ENCODE measurements at places on chromosomes 2 and 18. TPM values are rescaled to one million over a fixed set of nuclear protein-coding genes. Genes with fewer than 3 reads are reported as not detected.

DNA sequence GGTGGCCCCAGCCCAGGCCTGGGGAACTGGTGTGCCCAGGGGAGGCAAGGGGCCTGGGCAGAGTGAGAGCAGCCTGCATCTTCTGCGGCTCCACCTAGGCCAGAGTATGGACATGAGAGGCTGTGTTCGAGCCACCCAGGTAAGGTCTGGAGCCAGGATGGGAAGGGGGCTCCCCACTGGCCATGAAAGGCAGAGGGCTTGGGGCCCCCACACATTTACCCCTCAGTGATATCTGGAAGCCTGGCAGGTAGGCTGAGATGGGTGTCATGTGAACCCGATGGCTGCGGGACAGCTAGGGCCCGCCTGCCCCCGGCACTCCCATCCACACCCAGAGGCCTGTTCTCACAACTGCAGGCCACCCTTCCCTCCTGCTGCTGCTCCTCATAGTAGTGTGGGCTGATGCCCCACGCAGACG, 13.2 kb downstream of the ADRA2B start:
- no peaks in the 10 kb centered on the region for H3K27me3 ChIP-seq
- H3K4me3 ChIP-seq, result no peak overlapping the region
- peak; percentile 28 for DNase-seq
- H3K36me3 ChIP-seq, result no peaks in the 10 kb centered on the region

- H3K4me1 ChIP-seq, result peaks cover 32% of the 10 kb centered on the region
- no peaks in the 10 kb centered on the region for H3K27me3 ChIP-seq
- no peak overlapping the region for H3K27ac ChIP-seq
- no peak for DNase-seq
- H3K36me3 ChIP-seq, result peaks cover 2% of the 10 kb centered on the region
Measured at GRCh38 chr18:50724751-50725151, 95.1 kb downstream of the MRO start.

- no peak overlapping the region for H3K27ac ChIP-seq
- H3K4me1 ChIP-seq, result no peaks in the 10 kb centered on the region
- no peak overlapping the region for H3K4me3 ChIP-seq
- DNase-seq, result no peak
Measured at GRCh38 chr18:926946-927345, 22.3 kb downstream of the ADCYAP1 start.

DNA sequence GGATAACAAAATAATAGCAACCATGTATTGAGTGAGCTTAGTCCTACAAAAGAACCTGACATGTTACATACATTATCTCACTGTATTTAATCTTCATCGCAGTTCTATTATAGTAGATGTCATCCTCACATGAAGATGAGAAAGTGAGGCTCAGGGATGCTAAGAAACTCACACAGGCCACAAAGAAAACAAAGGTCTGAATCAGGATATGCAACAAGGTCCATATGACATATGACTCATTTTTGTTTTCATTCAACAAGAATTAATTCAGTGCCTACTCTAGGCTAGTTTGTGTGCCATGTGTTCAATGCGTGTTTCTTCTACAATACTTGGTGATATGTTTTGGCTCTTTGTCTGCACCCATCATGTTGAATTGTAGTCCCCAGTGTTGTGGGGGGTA, 219.7 kb upstream of the EPHA4 start:
- H3K27ac ChIP-seq, result no peak overlapping the region
- H3K4me1 ChIP-seq, result peaks cover 31% of the 10 kb centered on the region
- no peak for DNase-seq
- no peaks in the 10 kb centered on the region for H3K27me3 ChIP-seq
- H3K4me3 ChIP-seq, result no peak overlapping the region
- H3K36me3 ChIP-seq, result no peaks in the 10 kb centered on the region

DNA sequence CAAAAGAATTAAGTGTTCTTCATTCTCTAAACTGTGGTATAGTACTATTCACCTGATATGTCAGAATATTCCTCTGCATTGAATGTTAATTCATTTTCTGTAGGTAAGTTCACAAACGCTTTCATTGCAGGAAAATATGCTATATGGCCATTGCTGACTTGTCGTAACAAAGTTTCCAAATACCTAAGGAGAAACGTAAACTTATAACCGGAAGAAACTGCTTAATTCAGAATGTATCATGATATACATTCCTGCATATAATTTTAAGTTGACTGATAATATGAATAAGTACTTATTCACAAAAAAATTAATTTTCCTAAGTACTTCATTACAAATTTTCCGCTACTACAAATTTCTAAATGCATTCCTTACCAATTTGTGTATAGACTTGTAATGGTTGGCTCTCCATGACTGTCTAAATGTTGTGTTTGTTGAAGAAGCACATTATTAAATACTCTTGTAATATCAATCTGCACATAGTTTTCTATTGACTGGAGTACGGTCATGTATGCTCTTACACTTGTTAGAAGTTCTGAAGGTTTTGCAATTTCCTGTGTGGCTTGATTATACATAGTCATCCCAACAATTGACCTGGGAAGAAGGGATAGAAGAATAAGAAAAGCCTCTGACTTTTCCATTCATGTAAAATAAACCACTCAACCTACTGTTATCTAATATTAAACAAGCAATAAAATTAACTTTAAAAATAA, 85.4 kb downstream of the NCKAP1 start:
- DNase-seq, result no peak
- H3K27me3 ChIP-seq, result no peaks in the 10 kb centered on the region
- H3K36me3 ChIP-seq, result peaks cover 40% of the 10 kb centered on the region
- H3K27ac ChIP-seq, result no peak overlapping the region

- no peaks in the 10 kb centered on the region for H3K36me3 ChIP-seq
- H3K4me3 ChIP-seq, result no peak overlapping the region
- peaks cover 13% of the 10 kb centered on the region for H3K4me1 ChIP-seq
Measured at GRCh38 chr2:104321116-104321795, 532.7 kb upstream of the POU3F3 start.

DNA sequence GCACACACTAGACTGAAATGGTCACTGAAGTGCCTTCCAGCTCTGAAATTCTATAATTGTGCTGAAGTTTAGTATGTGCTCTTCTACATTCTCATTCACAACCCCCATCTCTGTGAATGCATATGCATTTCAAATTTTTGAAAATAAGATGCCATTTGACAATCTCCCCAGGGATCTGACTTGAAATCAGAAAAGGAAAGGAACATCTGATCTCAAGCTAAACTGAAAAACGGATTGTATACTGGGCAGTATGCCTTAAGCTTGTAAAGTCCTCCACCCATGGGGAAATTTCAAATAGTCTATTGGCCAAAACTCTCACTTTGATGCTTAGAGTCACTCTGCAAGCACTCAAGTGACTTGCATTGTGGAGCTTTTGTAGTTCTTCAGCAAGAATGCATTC, 22.9 kb downstream of the FAP start:
- no peaks in the 10 kb centered on the region for H3K27me3 ChIP-seq
- H3K27ac ChIP-seq, result no peak overlapping the region
- no peak overlapping the region for H3K4me3 ChIP-seq
- no peak for DNase-seq

DNA sequence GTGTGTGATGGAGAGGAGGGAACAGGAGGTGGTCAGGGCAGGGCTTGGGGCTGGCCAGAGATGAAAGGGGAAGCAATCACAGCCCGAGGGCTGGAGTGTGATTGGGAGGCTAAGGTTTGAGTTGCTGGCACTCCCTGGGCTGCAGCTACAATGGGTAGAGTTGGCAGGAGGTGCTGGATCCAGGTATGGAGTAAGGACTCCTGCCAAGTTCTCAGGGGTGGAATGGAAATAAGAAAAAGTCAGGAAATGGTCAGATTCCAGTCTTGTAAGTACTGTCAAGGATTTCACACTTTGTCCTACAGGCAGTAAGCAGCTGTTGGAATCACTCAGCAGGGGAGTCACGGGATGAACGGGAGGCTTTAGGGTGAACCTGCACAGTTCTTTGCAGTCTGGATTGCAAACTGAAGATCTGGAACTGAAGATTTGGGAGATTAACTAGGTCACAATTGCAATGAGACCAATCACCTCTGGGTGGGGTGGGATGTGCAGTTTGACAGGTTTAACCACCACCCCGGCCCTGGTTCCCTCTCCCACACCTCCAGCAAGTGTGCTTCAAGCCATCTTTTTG, 10.9 kb upstream of the INPP5D start:
- no peaks in the 10 kb centered on the region for H3K36me3 ChIP-seq
- peaks cover 11% of the 10 kb centered on the region for H3K4me1 ChIP-seq

- no peak overlapping the region for H3K27ac ChIP-seq
- H3K4me3 ChIP-seq, result no peak overlapping the region
- peaks cover 21% of the 10 kb centered on the region for H3K27me3 ChIP-seq
- no peaks in the 10 kb centered on the region for H3K36me3 ChIP-seq
- H3K4me1 ChIP-seq, result peaks cover 11% of the 10 kb centered on the region
- peak; percentile 32 for DNase-seq
Measured at GRCh38 chr2:240327566-240327965, 107.9 kb upstream of the GPC1 start.

DNA sequence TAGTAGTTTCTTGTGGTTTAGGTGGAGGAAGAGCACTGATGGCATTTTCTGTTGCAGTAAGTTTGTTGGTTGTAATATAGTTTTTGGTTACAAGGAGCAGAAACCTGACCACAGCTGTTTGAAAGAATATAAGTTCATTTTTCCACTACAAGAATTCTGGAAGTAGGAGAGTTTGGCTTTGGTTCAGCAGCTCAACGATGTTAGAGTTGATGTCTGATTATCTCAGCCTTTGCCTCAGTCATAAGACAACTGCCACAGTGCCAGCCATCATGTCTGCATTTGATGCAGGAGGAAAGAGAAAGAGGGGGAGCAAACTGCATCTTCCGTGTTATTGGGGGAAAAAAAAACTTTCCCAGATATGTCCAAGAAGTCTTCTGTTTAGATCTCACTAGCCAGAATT, 119.1 kb downstream of the LYPD1 start:
- no peak for DNase-seq
- no peak overlapping the region for H3K27ac ChIP-seq
- H3K27me3 ChIP-seq, result peaks cover 15% of the 10 kb centered on the region
- no peaks in the 10 kb centered on the region for H3K36me3 ChIP-seq
- no peak overlapping the region for H3K4me3 ChIP-seq

DNA sequence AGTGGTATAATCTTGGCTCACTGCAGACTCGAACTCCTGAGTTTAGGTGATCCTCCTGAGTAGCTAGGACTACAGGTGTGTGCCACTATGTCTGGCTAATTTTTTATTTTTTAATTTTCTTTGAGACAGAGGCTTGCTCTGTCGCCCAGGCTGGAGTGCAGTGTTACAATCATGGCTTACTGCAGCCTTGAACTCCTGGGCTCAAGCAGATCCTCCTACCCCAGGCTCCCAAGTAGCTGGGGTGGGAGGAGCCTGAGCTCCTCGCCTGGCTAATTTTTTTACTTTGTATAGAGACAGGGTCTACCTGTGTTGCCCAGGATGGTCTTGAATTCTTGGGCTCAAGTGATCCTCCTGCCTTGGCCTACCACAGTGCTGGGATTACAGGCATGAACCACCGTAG, 62.5 kb downstream of the BABAM2 start:
- H3K4me3 ChIP-seq, result no peak overlapping the region
- peaks cover 17% of the 10 kb centered on the region for H3K36me3 ChIP-seq
- H3K27ac ChIP-seq, result no peak overlapping the region
- no peak for DNase-seq
- peaks cover 14% of the 10 kb centered on the region for H3K4me1 ChIP-seq

- H3K27ac ChIP-seq, result no peak overlapping the region
- H3K36me3 ChIP-seq, result no peaks in the 10 kb centered on the region
Measured at GRCh38 chr2:191145769-191146471, 4.9 kb downstream of the STAT4 start.

DNA sequence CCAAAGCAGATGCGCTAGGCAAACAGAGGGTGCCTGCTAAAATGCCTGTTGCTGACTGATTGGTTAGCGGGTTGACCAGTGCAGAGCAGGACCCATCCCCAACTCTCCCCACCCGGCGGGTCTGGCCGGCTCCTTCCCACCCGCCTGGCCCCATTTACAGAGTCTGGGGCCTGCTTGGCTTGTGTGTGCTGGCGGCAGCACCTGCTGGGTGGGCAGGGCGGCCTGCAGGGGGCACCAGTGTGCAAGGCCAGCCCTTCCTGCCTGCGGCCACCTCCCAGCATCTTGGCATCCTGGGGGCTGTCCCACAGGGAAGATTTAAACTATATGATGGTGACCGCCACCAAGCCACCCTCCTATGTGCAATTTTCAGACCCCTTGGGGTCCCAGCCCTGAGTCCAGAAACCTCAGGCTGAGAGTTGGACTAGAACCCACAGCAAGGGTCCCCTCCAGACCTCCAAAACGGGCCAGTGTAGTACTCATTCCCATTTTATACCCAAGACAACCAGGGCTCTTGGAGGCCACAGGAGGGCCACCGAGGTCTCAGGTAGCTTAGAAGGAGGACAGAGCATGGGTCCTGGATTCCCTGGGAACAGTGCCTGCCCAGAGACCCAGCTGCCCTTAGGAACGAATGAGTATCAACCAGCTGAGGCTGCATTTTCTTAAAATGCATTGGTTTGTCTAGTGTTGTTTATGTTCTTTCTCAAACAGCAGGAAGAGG, 173.6 kb downstream of the SMAD7 start:
- H3K27ac ChIP-seq, result peak overlapping the region; percentile 85
- no peak overlapping the region for H3K4me3 ChIP-seq
- no peaks in the 10 kb centered on the region for H3K27me3 ChIP-seq
- H3K36me3 ChIP-seq, result peaks cover 8% of the 10 kb centered on the region

DNA sequence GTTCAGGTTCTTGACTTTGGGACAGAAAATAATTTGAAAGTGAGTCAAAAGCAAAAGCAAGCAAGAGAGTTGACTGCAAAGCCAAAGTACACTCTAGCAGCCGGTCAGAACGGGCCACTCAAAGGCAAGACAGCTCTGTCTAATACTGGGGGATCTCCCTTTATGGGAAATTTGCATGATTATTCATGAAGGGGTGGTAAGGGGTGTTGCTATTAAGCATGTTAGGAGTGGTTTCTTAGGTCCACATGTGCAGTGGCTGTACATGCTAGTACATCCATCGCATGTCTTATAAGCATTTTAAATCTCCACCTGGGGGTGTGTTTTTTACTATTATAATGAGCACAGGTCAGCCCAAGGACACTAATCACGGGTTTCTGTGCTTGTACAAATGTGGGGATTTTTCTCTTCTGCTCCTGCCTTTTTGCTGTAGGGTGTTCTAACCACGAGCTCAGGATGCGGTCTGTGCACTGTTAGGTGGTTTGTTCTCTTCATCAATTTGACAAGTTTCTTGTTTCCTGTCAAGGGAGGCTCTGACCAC, 60.2 kb upstream of the SPP2 start:
- peaks cover 14% of the 10 kb centered on the region for H3K4me1 ChIP-seq
- no peak for DNase-seq
- H3K27me3 ChIP-seq, result peaks cover 33% of the 10 kb centered on the region
- H3K4me3 ChIP-seq, result no peak overlapping the region
- no peak overlapping the region for H3K27ac ChIP-seq
- no peaks in the 10 kb centered on the region for H3K36me3 ChIP-seq

DNA sequence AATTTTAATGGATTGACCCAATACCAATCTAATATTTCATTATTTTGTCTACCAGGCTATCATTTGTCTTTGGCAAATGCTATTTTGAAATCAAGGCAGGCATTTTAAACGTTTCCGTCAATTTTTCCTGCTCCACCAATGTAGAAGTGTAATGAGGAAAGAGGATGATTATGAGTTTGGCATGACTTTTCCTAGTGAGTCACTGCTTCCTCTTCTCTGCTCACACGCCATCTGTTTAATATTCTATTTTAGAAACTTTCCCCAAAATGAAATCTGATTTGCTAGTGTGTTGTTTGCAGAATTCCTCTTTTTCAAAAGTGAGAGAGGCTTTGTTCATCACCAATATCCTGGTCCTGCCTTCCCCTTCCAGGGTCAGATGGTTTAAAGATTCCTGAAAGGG, 42.5 kb upstream of the PID1 start:
- H3K4me1 ChIP-seq, result no peaks in the 10 kb centered on the region
- H3K27ac ChIP-seq, result no peak overlapping the region
- H3K36me3 ChIP-seq, result no peaks in the 10 kb centered on the region

Gene SPRED2
- total RNA-seq, result 31.5 TPM

Gene GREB1
- 22.9 TPM for total RNA-seq

Gene FSHR
- total RNA-seq, result not detected

Gene C2orf78
- not detected for total RNA-seq

Gene TMEM178A
- 11.9 TPM for total RNA-seq

All from mesothelial cell of epicardium (in vitro differentiated cells).